ENCODE measurements at places on chromosomes 1 and 21.

GRCh38 chr21:44539046-44539445 is 949 bp downstream of the KRTAP10-1 start:
- no peaks in the 10 kb centered on the region for H3K4me1 ChIP-seq
- no peak overlapping the region for H3K27ac ChIP-seq
- DNase-seq = no peak
- peaks cover 31% of the 10 kb centered on the region for H3K27me3 ChIP-seq
- H3K36me3 ChIP-seq = no peaks in the 10 kb centered on the region
- H3K4me3 ChIP-seq = no peak overlapping the region

DNA sequence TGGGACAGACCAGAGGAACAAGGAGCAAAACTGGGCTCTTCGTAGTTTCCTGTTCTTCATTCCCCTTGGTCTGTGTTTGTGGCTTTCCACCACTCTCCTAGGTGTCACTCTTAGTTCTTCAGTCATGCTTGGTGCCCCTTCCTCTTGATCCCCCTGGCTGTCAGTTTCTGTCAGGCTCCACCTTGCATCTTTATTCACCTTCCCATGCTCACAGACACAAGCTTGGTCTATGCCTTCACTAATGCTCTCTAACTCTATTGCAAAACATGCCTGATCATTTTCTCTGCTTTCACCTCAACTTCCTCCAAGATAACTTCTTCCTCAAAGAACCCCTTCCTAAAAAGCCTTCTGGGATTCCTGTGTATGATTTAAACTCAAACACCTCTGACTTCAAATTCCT is 122.9 kb downstream of the GLUL start:
- no peaks in the 10 kb centered on the region for H3K27me3 ChIP-seq
- peaks cover 11% of the 10 kb centered on the region for H3K4me1 ChIP-seq
- DNase-seq = no peak
- H3K4me3 ChIP-seq = no peak overlapping the region
- no peaks in the 10 kb centered on the region for H3K36me3 ChIP-seq
- no peak overlapping the region for H3K27ac ChIP-seq

DNA sequence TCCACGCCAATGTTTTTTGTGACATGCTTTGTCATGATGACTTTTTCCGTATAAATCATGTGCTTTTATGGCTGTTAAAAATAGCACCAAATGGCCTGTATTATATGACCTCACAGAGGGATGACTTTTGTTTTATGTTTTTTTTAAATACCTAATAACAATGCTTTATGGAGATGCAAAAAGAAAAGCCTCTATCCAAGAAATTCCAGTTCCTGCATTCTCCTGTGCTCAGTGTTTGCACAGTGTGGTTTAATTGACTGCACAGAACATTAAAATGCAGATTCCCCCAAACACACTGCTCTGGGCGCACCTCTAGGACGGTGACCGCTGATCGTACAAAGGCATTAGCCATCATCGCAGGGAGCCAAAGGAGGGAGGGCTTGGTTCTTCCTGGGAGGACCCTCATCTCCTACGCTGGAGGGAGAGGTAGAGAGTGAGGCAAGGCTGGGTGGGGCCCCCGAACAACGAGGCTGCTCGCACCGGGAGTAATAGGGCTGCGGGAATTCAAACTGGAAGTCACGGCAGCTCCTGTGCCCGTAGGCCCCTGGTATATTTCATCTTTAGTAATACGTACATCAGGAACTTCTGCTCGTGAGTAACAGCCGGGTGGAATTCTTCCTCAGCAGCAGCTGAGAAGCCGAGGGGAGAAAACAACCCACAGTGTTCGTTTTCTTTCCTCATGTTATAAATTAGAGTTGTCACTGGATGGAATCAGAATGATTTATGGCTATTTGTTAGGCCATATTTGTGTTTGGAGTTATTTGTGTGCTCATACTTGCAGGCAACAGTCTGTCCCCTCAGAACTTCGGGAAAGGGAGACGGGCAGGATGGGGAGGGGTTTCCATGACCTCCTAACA is 465.6 kb downstream of the CAMTA1 start:
- H3K4me1 ChIP-seq = no peaks in the 10 kb centered on the region
- no peaks in the 10 kb centered on the region for H3K36me3 ChIP-seq
- no peak for DNase-seq
- H3K27me3 ChIP-seq = no peaks in the 10 kb centered on the region
- H3K27ac ChIP-seq = no peak overlapping the region
- H3K4me3 ChIP-seq = no peak overlapping the region

GRCh38 chr1:234262754-234263105 is 110.5 kb upstream of the COA6 start:
- no peak overlapping the region for H3K4me3 ChIP-seq
- no peaks in the 10 kb centered on the region for H3K27me3 ChIP-seq
- peak; percentile 60 for DNase-seq
- H3K27ac ChIP-seq = no peak overlapping the region

GRCh38 chr1:105652109-105652508 is 1404.4 kb upstream of the PRMT6 start:
- no peaks in the 10 kb centered on the region for H3K36me3 ChIP-seq
- H3K4me1 ChIP-seq = no peaks in the 10 kb centered on the region
- DNase-seq = no peak
- no peak overlapping the region for H3K4me3 ChIP-seq

GRCh38 chr1:236774926-236775325 is 20.2 kb upstream of the MTR start:
- no peak overlapping the region for H3K27ac ChIP-seq
- H3K4me1 ChIP-seq = no peaks in the 10 kb centered on the region
- peaks cover 8% of the 10 kb centered on the region for H3K27me3 ChIP-seq

GRCh38 chr1:162412002-162412401 is at the start of gene SH2D1B:
TSS of gene SH2D1B (minus strand) at chr1:162412136. CDS start at chr1:162412016, 120 bp downstream.
- H3K27ac ChIP-seq = no peak within 1 kb of the TSS
- H3K4me3 ChIP-seq = no peak within 1 kb of the TSS
- DNase-seq = no peak
- H3K27me3 ChIP-seq = no peaks in the 10 kb centered on the region
- no peaks in the 10 kb centered on the region for H3K4me1 ChIP-seq
- H3K36me3 ChIP-seq = no peaks in the 10 kb centered on the region

- no peak overlapping the region for H3K4me3 ChIP-seq
- no peak for DNase-seq
- H3K27ac ChIP-seq = no peak overlapping the region
- no peaks in the 10 kb centered on the region for H3K4me1 ChIP-seq
- no peaks in the 10 kb centered on the region for H3K27me3 ChIP-seq
- H3K36me3 ChIP-seq = no peaks in the 10 kb centered on the region
Measured at GRCh38 chr1:198883184-198883583, 244.3 kb downstream of the PTPRC start.

DNA sequence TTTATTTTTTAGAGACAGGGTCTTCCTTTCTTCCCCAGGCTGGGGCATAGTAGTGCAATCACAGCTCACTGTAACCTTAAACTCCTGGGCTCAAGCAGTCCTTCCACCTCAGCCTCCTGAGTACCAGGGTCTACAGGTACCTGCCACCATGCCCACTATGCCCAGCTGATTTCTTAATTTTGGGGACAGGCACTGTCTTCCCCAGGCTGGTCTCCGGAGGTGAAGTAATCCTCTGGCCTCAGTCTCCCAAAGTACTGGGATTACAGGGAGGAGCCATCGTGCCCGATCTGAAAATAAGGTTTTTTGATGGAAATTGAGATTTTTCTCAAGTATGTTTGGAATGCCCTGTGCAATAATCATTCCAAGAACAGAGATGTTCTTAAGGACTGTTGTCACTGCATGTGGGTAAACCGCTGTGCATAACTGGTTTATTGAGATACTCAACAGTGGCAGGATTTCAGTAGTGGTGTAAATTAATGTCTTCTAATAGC is 934 bp upstream of the MSH4 start:
- no peak for DNase-seq
- peaks cover 4% of the 10 kb centered on the region for H3K4me1 ChIP-seq
- H3K27me3 ChIP-seq = no peaks in the 10 kb centered on the region
- peaks cover 33% of the 10 kb centered on the region for H3K36me3 ChIP-seq
- no peak overlapping the region for H3K27ac ChIP-seq
- H3K4me3 ChIP-seq = no peak overlapping the region

- peak; percentile 73 for DNase-seq
- peaks cover 62% of the 10 kb centered on the region for H3K4me1 ChIP-seq
- peaks cover 8% of the 10 kb centered on the region for H3K36me3 ChIP-seq
- no peak overlapping the region for H3K4me3 ChIP-seq
- no peaks in the 10 kb centered on the region for H3K27me3 ChIP-seq
Measured at GRCh38 chr21:42526379-42526727, 12.7 kb downstream of the SLC37A1 start.

- no peaks in the 10 kb centered on the region for H3K27me3 ChIP-seq
- H3K4me1 ChIP-seq = peaks cover 40% of the 10 kb centered on the region
- peak; percentile 20 for DNase-seq
- no peak overlapping the region for H3K4me3 ChIP-seq
Measured at GRCh38 chr1:23283667-23284602, 60.1 kb downstream of the HNRNPR start.

DNA sequence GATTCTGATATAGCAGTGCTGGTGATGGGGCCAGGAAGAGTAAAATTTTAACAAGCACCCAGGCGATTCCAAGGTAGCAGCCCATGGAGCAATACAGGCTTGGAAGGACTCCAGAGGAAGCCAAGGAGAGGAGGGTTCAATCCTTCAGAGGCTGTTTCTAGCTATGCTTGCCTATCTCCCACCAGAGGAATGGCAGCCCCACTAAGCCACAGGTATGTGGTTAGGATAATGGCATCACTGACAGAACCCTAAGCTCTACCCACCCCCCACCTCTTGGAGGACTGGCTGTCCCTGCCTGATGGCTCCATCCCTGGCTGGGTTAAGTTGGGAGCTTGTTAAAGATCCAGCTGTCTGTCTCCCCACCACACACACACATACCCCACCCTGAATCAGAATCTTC is 19.3 kb upstream of the PTAFR start:
- no peak overlapping the region for H3K4me3 ChIP-seq
- H3K27me3 ChIP-seq = no peaks in the 10 kb centered on the region
- H3K36me3 ChIP-seq = peaks cover 21% of the 10 kb centered on the region
- H3K27ac ChIP-seq = no peak overlapping the region
- DNase-seq = no peak

DNA sequence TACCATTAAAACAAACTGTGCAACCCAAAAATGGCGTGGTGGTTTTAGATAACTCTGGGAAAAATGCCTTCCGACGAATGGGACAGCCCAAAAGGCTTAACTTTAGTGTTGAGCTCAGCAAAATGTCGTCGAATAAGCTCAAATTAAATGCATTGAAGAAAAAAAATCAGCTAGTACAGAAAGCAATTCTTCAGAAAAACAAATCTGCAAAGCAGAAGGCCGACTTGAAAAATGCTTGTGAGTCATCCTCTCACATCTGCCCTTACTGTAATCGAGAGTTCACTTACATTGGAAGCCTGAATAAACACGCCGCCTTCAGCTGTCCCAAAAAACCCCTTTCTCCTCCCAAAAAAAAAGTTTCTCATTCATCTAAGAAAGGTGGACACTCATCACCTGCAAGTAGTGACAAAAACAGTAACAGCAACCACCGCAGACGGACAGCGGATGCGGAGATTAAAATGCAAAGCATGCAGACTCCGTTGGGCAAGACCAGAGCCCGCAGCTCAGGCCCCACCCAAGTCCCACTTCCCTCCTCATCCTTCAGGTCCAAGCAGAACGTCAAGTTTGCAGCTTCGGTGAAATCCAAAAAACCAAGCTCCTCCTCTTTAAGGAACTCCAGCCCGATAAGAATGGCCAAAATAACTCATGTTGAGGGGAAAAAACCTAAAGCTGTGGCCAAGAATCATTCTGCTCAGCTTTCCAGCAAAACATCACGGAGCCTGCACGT is 82.1 kb downstream of the PRDM2 start:
- H3K27ac ChIP-seq = no peak overlapping the region
- no peak overlapping the region for H3K4me3 ChIP-seq
- H3K4me1 ChIP-seq = peaks cover 6% of the 10 kb centered on the region
- H3K36me3 ChIP-seq = peaks cover 89% of the 10 kb centered on the region
- DNase-seq = peak; percentile 67

GRCh38 chr21:14862794-14863720 is 201.7 kb downstream of the NRIP1 start:
- no peaks in the 10 kb centered on the region for H3K27me3 ChIP-seq
- no peak overlapping the region for H3K27ac ChIP-seq
- H3K4me1 ChIP-seq = peaks cover 29% of the 10 kb centered on the region
- H3K4me3 ChIP-seq = no peak overlapping the region
- DNase-seq = no peak

DNA sequence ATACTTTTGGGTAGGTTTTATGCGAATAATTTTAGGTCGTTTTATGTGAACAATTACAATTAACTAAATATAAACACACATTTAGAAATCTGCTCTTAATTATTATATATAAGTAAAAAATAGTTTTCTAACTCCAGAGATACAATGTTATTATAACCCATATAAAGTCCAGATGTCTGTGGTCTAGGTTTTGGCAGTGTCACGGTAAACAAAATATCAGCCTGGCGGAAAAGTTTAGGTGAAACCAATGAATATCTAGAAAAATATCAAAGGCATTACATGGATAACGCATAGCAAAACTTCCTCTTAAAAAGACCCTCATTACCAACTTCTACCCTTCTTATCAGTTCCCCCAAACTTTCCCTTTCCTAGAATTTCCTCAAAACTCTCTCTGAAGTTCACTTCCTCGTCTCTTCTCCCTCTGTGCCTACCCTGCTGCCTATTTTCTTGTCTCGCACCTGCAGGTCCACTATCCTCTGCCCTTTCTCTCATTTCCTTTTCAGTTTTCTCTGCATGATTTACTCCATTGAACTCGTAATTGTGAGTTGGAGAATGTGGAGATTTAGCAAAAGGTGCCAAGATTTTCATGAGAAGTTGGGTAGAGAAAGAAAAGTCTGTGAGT is 21.8 kb downstream of the VTCN1 start:
- H3K27ac ChIP-seq = no peak overlapping the region
- H3K27me3 ChIP-seq = no peaks in the 10 kb centered on the region
- no peak overlapping the region for H3K4me3 ChIP-seq

- no peaks in the 10 kb centered on the region for H3K4me1 ChIP-seq
- H3K36me3 ChIP-seq = no peaks in the 10 kb centered on the region
- H3K27ac ChIP-seq = no peak overlapping the region
- H3K4me3 ChIP-seq = no peak overlapping the region
Measured at GRCh38 chr1:217965156-217965786, 319.8 kb upstream of the RRP15 start.

DNA sequence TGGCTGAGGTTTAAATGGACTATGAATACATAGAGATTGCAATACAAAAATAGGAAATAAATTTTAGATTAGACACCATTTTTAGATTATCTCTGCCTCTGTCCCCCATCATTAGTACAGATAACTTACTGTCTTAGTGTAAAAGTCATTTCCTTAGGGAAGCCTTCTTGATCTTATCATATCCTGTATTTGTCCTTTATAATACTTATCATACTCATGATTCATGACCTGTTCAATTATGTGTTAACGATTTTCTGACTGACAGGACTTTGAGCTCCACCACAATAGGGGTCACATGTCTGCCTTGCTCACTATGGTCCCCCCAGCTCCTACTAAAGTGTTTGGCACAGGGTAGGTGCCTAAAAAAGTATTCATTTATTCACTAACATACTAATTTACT is 14.6 kb downstream of the TEX38 start:
- DNase-seq = no peak
- H3K4me1 ChIP-seq = peaks cover 20% of the 10 kb centered on the region
- peaks cover 100% of the 10 kb centered on the region for H3K36me3 ChIP-seq

GRCh38 chr1:48216313-48216712 is 6.2 kb upstream of the SLC5A9 start:
- no peaks in the 10 kb centered on the region for H3K27me3 ChIP-seq
- no peak overlapping the region for H3K27ac ChIP-seq
- H3K4me1 ChIP-seq = peaks cover 7% of the 10 kb centered on the region

All from stomach (tissue), 19 donors.